ENCODE measurements at places on chromosomes 12 and 14.

GRCh38 chr12:6873094-6874014 lies at the start of gene SPSB2:
TSS of gene SPSB2 (minus strand) at chr12:6873303. CDS start at chr12:6872901, 402 bp downstream.
- DNase-seq, result peak; percentile 91

- DNase-seq, result no peak
Measured at GRCh38 chr14:79137045-79137430, 966.9 kb downstream of the NRXN3 start.

GRCh38 chr12:98374007-98374406 lies 141.4 kb upstream of the TMPO start:
- DNase-seq, result peak; percentile 10

GRCh38 chr12:110821917-110822316 lies 24.9 kb upstream of the CCDC63 start:
- DNase-seq, result no peak

DNA sequence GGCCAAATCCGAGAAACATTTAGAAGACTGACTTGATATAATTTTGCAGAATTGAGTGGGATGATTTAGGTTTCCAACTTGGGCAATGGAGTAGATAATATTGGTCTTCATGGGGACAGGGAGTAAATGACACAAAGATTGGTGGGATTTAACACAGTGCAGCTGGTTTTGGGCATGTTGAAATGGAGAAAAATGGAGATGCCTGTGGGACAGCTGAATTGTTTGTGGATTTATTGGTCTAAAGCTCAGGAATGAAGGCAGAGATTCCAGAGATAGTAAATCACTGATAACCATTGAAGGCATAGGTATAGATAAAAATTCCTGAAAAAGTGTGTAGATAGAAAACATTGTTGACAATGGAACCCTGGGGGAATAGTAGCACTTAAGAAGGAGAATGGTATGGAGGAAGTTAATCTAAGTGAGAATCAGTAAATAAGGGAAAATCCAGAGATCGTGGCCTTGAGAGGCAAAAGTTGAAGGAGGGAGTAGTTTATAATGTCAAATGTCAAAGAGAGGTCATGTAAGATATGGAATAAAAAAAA lies 120.9 kb upstream of the ATP2B1 start:
- peak; percentile 21 for DNase-seq

GRCh38 chr14:73289308-73289707 lies 52.0 kb downstream of the PAPLN start:
- no peak for DNase-seq

DNA sequence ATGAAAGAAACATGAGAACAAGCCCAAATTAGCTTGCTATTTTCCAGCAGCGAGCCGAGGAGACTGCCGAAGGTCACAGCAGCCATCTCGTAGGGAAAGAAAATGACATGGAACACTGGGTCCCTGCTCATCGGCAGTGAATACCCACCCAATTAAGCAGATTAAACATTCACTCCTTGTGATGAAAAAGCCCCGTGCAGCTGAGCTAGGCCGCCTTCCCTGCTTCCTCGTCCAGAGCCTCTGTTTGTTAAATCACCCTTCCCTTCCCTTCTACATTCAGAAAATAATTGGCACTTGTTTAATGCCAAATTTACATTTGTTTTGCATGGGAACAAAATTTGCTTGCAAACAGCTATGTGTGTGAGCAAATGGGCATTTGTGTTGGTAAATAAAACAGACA lies 342.5 kb downstream of the RMST start:
- DNase-seq, result no peak

GRCh38 chr14:95452176-95452892 lies 64.1 kb downstream of the SYNE3 start:
- no peak for DNase-seq

Data from fibroblast of the aortic adventitia (primary cell).